ENCODE measurements at places on chromosomes 3 and 15. TPM values are rescaled to one million over a fixed set of nuclear protein-coding genes. Genes with fewer than 3 reads are reported as not detected.
A peak's percentile ranks its signal among the peaks of the same experiment; 100 is the strongest.

CLDN1 gene
- total RNA-seq = 3.6 TPM

DNA sequence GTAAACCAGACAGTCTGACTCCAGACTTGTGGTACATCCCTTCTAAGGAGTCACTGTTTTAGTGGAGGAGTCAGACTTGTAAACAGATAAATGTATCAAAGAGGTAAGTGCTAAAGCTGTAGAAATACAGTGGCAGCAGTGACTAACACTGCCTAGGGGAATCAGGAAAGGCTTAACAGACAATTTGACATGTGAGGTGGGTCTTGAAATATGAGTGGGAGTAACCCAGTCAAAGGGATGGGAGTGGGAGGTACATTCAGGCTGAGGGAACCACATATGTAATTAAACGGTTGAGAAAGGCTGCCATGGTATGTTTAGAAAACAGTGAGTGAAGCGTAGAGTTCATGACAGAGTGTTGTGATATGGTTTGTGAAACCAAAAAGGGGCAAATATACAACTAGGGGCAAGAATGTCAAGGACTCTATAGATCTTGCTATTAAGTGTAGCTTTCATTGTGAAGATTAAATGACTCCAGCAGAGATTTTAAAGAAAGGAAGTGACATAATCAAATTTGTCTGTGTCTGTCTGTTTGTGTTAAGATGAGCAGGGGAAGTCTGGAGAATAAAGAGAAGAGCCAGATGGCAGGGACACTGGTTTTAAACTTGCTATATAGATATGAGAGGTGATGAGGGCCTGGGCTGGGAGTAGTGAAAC is 11.2 kb upstream of the ALCAM start:
- peak; percentile 37 for DNase-seq

P2RY1 gene
- total RNA-seq = 0.19 TPM

DNA sequence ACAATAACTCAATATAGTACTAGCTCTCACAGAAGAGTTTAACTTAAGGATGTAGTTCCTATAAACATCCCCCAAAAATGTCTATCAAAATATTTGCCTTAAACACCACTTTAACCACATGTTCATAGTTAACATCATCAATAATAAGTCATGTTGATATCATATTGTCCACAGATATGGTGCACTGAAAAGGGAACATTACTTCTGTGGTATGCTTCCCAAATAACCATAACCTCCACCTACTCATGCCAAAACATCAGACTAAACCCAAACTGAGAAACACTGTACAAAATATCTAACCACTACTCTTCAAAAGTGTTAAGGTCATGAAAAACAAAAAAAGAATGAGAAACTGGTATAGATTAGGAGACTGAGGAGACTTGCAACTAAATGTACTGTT is 32.9 kb downstream of the SLC4A7 start:
- no peak for DNase-seq

DNA sequence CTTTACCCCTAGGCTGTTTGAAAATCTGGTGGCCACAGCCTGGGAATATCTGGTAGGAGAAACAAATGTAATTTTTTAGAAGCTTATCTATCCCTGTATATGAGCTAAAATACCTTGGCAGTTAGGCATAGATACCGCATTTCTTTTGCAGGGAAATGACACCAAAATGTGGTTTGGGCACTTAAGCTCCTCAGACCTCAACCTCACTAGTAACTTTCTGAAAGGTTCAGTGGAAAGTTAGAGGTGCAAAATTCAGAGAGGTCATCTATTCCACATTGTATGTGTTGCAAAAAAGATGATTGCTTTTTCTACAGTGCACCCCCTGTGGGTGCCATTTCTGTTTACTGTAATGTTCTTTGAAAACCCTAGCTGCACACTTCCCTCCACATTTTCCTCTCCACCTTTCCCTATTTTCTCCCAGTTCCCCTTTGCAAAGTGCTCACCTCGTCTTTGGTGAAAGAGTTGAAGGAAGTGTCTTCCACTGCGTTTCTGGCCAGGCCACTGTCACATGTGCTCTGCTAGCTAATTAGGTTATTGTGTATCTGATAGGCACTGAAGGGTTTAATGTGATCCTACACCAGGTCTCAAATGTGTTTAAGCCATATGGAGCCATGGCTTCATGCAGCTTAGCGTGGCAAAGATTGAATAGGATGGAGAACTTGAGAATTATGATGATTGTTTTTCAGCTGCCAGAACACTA is 1.3 kb downstream of the SACM1L start:
- no peak for DNase-seq

DNA sequence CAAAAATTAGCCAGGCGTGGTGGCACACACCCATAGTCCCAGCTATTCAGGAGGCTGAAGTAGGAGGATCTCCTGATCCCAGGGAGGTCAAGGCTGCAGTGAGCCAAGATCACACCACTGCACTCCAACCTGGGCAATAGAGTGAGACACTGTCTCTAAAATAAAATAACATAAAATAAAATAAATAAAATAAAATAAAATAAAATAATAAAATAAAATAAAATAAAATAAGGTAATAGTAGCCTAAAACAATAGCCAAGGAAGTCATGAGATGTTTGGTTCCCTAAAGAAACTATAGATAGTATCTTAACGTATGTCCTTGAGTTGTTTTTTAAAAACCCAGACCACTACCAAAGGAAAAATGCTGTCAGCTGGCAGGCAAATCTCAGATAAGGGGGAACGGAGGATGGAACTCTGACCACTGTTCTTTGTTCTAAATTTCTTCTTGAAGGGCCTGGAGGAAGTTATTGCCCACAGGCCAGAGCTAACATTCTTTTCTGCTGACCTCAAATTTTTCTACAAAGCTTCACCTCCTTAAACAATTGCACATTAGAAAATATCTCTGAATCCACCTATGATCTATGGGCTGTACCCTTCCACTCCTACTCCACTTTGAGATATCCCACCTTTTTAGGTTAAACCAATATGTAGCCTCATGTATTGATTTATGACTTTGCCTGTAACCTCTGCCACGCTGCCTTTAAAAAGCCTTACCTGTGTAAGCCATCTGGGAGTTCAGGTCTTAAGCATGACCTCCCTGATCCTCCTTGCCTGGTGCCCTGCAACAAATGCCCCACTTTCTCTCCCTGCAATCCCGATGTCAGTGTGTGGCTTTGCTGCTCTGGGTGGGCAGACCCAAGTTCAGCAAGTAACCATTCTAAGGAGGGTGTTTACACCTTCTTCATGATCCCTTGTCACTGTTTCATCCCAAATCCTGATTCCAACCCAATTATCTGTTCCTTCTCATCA is 126.2 kb upstream of the BHLHE40 start:
- no peak for DNase-seq

ST8SIA2 gene
- total RNA-seq = not detected

GRCh38 chr3:134333522-134334181 is 40.6 kb downstream of the AMOTL2 start:
- peak; percentile 80 for DNase-seq

BCHE gene
- 40.3 TPM for total RNA-seq

GRCh38 chr15:25780479-25781255 is 82.5 kb downstream of the ATP10A start:
- no peak for DNase-seq

GRCh38 chr3:177453451-177453844 is 256.2 kb upstream of the TBL1XR1 start:
- no peak for DNase-seq

ZNF80 gene
- not detected for total RNA-seq

- DNase-seq = no peak
Observed at GRCh38 chr3:10901296-10901945, 85.4 kb downstream of the SLC6A11 start.

GCSAM gene
- not detected for total RNA-seq
